ENCODE measurements at places on chromosomes 13 and 19.

DNA sequence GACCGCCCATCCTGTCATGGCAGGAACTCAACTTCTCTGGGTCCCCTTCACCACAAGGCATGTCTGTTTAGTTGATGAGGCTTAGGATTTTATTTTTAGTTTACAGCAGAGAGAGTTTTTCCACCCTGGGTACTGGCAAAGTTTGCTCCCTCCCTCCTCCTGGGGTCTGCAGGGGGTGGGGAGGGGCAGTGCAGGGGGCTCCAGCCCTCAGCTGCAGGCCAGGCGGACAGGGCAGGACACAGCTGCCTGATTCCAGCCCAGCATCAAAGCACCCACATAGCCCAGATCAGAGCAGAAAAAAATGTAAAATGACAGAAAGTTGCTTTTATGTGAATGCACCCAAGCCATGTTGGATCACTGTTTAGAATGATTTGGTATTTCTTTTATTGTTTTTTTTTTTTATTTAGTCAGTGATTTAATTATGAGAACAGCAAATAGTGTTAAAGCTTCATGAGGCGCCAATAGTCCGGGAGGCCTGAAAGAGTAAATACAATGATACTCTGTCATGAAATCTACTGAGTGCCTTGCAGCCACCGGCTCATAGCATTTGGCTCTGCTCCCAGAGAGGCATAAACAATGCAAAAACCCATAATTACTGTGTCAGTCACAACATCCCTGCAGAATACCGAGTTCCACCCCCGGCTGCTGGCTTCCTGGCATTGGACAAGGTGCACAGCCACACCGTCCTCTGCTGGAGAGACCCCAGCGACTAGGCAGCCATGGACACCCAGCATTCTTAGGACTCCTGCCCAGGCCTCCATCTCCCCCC lies 923.5 kb downstream of the UQCRFS1 start:
- no peak for DNase-seq

DNA sequence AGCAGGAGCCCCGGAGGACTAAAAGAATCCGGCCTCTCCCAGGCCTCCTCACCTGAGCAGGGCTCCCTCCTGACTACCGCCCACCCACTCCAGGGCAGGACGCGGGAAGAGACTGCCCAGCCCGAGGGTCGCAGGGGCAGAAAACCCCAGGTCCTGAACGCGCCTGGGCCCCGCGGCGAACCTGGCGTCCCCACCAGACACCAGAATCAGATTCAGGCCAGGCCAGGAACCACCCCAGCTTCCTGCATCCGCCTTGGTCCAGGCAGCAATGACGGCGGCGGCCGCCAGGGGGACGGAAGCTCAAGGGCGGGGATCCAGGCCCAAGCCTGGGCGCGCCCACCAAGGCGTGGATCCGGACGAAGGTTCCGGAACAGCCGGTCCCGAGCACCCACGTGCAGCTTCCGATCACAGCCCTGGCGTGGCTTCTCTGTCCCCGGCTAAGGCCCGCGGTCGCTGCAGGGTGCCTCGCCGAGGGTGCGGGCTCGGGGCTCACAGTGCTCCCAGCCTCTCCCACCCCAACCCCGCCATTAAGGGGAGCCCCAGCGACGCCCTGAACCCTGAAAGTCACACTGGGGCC lies 3.6 kb downstream of the LGALS7 start:
- DNase-seq: peak; percentile 74

GRCh38 chr19:37999309-38000213 lies 92.6 kb downstream of the SIPA1L3 start:
- DNase-seq: no peak

DNA sequence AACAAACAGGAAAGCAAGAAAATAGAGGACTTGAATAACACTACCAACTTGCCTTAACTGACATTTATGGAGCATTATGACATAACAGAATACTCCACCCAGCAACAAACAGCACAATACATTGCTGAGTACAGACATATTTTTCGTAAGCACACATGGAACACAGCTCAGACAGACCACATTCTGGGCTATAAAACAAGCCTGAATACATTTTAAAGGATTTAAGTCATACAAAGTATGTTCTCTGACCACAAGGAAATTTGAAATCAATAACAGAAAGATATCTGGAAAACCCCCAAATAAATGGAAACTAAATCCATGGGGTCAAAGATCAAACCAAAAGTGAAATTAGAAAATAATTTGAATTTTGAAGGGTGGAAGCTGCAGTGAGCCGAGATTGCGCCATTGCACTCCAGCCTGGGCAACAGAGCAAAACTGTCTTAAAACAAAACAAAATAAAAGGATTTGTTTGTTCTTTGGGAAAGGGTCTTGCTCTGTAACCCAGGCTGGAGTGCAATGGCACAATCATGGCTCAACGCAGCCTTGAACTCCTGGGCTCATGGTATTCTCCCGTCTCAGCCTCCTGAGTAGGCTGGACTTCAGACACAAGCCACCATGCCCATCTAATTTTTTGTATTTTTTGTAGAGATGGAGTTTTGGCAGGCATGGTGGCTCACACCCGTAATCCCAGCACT lies 5.6 kb downstream of the ZDHHC20 start:
- no peak for DNase-seq

DNA sequence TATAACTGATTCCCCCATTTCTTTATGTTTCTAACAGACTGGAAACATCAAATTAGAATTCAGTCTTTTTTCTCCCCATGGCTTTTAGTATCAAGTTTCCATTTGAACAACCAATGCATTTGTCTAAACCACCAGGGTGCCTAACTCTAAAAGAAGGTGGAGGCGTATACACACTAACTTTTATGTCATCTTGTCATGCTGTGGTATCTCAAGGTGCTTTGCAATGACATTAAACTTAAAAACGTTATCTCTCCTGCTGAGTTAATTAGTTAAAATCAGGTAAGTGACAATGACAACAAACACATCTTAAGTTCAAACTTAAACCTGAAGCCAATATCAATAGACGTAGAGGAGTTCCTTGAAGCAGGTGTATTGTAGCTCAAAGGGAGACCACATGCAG lies 1001.7 kb downstream of the PCDH17 start:
- no peak for DNase-seq

- DNase-seq: peak; percentile 91
These were observed 64.4 kb upstream of the TM9SF2 start for GRCh38 chr13:99436686-99437416.

DNA sequence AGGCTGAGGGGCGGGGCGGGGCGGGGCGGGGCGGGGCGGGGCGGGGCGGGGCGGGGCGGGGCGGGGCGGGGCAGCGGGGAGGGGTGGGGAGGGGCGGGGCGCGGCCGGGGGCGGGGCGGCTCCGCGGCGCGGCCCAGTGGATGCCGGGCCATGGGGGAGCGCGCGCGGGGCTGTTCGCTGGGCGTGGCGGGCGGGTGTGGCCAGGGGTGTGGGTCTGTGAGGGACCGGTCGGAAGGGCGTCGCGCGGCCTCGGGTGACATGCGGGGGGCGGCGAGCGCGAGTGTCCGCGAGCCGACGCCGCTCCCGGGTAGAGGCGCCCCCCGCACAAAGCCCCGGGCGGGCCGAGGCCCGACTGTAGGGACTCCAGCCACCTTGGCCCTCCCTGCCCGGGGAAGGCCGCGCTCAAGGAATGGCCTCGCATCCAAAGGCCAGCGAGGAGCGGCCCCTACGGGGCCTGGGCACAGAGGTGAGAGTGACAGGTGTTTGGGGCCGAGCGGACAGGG lies at the start of gene ZFP28:
TSS of gene ZFP28 (plus strand) at position 188 of the 503 bp plus-strand sequence. CDS start at position 259, 71 bp downstream.
- DNase-seq: no peak

- DNase-seq: no peak
These were observed 413.8 kb downstream of the FOXO1 start for GRCh38 chr13:40252676-40253075.

DNA sequence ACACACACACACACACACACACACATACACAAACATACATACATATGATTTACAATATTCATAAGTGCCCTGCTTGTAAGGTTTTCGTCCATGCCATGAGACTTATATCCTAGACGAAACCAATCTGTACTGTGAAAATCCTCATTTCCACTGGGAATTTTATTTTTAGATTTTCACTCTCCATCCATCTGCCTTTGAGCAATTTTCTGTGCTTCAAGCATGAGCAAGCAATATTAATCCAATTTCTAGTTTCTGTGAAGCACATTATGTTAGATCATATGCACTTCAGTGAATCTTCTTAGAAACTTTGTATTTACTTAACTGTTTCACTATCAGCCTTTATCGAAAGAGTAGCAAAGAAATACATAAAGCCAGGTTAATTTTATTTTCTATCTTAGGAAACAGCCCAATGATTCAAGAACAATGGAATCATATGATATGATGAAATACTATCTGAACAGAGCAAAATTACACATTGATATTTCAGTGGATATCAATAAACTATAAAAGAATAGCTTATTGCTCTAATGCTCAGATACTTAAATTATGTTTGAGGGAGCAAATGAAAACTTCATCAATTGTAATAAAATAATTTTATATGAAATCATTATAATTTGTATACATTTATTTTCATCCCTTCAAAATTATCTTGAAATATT lies 1100.7 kb upstream of the MIR17HG start:
- DNase-seq: no peak

DNA sequence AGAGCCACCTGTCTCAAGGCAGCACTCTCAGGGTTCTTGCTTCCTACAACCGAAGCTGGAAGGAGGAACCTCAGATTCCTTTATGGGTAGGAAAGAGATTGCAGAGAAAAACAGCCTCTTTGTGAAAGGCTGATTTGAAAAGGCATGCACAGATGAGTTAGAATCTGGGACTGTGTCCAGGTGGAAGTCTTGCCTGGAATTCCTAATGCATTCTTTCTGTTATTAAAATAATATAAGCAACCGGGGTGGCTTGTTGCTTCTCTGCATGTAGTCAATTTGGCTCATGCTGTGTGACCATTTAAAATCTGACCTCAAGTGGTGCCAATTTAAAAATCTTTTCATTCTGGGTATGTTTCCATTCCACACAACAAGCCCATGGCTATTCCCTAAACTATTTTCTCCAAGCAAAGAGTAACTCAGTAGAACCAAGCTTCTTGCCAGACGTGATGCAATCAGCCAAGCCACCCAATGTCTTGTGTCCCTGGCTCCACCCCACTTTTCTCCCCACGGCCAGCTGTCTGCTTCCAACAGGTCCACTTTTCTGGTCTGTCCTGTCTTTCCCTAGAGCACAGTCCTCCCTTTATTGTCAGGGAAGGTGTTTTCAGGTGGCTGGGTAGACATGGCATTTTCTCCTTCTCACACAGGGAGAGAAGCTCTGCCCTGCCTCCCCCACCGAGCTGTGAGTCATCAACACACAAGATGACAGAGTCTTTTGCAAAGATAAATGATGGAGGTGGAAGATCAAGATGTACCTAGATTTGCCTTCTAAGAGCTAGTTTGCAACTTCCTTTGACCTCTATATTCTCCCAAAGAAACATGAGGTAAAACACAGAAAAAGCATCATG lies 394.3 kb downstream of the FOXO1 start:
- DNase-seq: no peak

- no peak for DNase-seq
These were observed 3.5 kb downstream of the SMIM24 start for GRCh38 chr19:3476830-3477229.

GRCh38 chr13:113216254-113217048 lies 7.0 kb downstream of the CUL4A start:
- DNase-seq: no peak

- peak; percentile 52 for DNase-seq
These were observed 3.7 kb upstream of the CLPTM1 start for GRCh38 chr19:44951179-44952159.

- DNase-seq: no peak
These were observed 18.0 kb downstream of the DCUN1D2 start for GRCh38 chr13:113472355-113473025.

DNA sequence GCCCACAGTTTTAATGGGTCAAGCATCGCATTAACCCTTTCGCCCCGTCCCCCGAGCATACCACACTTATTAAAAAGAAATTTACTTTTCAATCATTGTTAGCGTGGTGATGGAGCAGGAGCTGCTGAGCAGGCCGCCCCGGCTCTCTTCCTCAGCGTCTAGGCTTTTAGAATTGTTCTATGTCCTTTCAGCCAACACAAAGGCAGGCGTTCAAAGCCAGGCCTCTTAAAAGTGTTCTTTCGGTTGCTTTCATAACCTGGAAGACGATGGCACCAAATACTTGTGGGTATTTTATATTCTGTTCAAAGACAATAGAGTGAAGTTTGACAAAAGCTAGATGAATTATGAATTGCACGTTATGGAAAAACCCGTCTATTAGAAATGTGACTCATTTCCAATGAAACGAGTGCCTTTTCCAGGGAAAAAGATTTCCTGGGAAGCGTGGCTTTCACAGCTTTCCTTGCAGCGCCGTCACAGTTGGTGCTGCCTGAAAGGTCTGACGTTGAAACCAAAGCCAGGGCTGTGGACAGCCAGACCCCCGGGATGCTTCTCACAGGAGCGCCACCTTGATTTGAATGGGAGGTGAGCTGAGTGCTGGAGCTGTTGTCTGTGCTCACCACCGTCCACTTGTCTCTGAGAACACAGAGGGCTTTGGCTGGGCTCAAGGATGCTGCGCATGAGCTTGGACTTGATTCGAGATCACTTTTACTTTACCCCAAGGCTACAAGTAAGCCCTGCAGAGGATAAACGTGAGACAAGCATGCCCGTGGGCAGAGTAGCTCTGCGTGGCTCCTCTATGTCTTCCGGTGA lies 78.8 kb downstream of the SOX1 start:
- DNase-seq: no peak

DNA sequence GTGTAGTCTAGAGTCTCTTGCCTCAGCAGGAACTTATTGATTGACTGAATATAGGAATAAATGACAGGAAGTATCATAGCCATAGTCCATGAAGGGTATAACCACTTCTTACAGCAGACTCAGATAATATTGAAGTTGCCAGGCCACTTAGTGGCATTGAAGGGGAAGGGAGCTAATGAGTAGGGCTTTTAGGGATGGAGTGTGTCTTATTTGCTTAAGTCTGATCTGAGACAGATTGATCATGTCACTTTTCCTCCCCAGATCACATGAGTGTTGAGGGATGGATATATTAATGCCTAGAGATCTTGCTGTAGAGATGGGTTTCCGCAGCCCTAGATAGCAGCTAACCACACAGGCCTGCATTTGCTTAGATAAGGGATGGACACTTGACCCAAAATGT lies 62.2 kb upstream of the NBEA start:
- no peak for DNase-seq

DNA sequence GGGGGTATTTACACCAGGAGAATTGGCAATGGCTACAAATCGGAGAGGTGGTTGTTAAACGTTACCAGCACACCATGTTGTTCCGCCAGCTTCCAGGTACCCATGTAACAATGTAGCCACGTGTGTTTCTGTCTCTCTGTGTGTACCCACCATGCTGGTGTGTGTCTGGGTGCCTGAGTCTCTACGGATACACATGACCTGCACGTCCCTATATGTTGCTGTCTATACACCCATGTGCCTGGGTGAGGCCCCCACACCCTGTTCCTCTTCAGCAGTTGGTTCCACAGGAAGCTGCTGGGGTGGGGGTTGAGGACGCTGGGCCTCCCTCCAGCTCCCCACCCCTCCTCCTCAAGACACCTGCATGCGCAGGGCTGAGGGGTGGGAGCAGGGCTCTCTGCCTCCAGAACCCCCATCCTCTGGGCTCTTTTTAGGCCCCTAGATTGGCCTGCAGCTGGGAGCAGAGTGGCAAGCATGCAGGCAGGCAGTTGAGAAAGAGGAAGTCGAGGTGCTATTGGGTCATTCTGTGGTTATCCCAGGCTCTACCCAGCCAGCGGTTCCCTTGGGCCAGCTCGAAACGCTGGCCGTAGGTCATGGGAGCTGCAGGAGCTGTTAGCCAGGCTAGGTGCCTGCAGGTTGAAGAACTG lies at the start of gene ARHGEF18:
TSS of gene ARHGEF18 (plus strand) at position 351 of the 644 bp plus-strand sequence. CDS start 13,954 bp downstream, outside the sequence.
- DNase-seq: peak; percentile 27

- DNase-seq: no peak
These were observed 2.7 kb downstream of the COL5A3 start for GRCh38 chr19:10007371-10008183.
